ENCODE measurements at places on chromosomes 1 and 21.

- DNase-seq: no peak
These were observed 212.9 kb downstream of the KCNH1 start for GRCh38 chr1:210920716-210921694.

- DNase-seq: no peak
These were observed 7.4 kb downstream of the ETS2 start for GRCh38 chr21:38813143-38813542.

DNA sequence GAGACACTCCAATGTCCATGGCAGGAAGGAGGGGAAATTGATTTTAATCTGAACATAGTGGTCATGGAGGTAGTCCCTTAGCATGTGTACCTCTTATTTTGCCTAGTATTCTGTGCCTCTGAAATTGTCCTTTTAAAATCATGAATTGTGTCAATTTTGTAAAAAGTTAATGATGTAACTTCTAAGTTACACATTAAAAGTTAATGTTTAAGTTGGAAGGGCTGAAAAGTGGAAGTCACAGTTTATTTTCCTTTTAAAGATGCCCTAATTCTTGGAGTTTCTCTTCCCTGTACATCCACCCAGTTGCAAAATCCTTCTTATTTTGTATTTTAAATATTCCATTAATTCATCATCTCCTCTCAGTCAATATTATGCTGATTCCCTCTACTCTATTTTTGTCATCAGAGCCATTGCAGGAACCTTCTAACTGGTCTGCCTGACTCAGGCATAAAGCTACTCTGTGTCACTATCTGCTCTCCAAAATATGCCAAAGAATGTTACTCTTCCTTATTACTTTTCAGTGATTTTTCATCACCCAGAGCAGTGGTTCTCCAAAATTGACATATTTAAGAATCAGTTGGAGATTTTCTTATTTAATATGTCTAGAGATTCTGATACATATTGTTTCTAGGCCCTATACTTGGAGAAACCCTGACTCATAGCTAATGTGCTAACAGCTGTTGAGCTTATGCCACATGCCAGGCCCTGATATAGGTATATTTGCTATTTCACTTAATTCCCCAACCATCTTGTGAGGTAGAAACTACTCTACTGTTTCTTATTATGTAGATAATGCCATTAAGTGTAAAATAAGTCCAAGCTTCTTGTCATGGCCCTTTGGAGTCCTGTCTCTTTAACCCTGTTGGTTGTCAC, 5.1 kb downstream of the HOOK1 start:
- DNase-seq: no peak

GRCh38 chr1:61399199-61399598, 316.8 kb downstream of the NFIA start:
- no peak for DNase-seq

- no peak for DNase-seq
These were observed 47.8 kb upstream of the CCDC190 start for GRCh38 chr1:162908780-162909179.

GRCh38 chr1:197284325-197284724, 16.3 kb downstream of the CRB1 start:
- no peak for DNase-seq

- no peak for DNase-seq
These were observed 55.9 kb downstream of the HHAT start for GRCh38 chr1:210384625-210385024.

- no peak for DNase-seq
These were observed 218.8 kb downstream of the TOMM20 start for GRCh38 chr1:234909851-234910250.

GRCh38 chr1:170321113-170321512, 175.4 kb downstream of the NTMT2 start:
- DNase-seq: no peak

DNA sequence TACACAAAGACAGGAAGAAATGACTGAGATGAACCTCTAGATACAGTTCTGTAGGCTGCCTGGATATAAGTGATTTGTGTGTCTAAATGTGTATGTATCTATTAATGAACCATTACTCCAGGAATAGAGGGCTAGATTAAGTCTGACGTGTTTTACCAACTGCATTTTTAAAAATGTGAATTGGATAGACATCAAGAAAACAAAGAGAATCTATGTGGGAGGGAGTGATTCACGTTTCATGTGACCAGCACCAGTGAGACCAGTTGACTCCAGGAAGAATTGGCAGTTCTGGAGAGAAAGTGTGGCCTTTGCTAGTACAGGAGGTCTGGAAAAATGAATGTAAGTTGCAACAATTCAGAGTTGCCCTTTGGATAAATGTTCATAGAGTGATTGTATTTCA, 53.4 kb upstream of the RGS21 start:
- DNase-seq: no peak

DNA sequence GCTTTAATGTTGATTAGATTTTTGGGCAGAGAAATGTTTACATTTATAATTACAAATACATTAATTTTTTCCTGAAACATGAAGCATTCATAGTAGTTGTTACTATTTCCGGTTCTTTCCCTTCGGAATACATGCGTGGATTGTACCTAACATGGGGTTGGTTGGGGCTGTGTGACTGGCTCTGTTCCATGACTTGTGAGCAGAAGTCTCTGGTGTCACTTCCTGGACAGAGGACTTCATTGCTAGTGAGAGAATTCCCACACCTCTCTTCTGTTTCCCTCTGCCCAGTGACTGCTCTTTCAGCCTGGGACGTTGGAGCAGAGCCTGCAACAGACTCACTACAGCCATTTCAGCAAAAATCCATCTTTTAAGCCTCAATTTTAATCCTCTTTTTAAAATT, 231.4 kb downstream of the GRIK1 start:
- no peak for DNase-seq

- no peak for DNase-seq
These were observed 759 bp downstream of the AHCTF1 start for GRCh38 chr1:246930830-246931548.

GRCh38 chr21:38660333-38661196, 145.2 kb upstream of the ETS2 start:
- no peak for DNase-seq

DNA sequence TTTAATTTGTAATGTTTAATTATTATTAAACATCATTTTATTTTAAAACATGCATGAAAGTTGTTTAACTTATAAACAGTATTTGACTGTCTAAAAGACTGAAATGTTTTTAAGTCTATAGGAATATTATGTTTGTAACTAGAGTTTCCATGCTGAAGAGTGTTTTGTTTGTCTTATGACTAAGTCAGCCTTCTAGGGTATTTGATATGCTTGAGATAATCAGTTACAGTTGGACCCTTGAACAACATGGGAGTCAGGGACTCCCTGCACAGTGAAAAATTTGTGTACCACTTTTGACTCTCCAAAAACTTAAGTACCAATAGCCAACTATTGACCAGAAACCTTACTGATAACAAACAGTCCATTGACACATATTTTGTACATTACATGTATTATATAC, 45.5 kb upstream of the KANK4 start:
- DNase-seq: no peak

GRCh38 chr1:219697682-219698081, 84.8 kb upstream of the ZC3H11B start:
- DNase-seq: no peak

DNA sequence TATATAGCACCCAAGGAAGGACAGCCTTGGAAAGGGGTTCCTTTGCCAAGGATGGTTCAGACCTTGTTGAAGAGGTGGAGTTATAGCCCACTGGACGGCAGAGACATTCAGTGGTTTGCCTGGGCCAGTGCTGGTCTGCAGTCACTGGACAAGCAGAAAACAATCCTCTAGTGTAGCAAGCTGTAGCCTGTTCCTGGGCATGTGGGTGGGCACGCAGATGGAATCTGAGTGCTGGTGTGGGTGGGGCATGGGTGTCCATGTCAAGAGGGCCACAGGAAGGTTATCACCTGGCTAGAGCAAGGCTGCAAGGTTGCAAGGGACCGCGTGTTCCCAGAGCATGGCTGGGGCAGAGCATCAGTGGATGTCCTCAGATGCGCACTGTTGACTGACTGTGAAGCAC, 244.7 kb downstream of the PTPRU start:
- no peak for DNase-seq

DNA sequence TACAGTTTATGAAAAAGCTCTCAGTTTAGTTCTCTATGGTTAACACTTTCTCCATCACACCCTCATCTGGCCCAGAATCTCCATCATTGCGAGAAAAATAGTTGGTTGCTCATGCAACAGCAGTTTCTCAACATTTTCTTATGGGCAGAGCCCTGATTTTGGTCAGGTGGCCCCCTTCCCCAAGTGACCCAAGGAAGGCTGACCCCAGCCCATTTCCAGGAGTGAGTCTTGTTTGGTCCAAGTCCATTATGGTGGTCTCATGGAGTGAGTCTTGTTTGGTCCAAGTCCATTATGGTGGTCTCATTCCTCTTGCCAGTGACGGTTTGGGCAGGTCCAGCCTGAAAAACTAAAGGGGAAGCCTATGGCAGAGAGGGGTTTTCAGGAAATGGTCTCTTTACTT, 1.5 kb upstream of the TRIM62 start:
- DNase-seq: no peak

DNA sequence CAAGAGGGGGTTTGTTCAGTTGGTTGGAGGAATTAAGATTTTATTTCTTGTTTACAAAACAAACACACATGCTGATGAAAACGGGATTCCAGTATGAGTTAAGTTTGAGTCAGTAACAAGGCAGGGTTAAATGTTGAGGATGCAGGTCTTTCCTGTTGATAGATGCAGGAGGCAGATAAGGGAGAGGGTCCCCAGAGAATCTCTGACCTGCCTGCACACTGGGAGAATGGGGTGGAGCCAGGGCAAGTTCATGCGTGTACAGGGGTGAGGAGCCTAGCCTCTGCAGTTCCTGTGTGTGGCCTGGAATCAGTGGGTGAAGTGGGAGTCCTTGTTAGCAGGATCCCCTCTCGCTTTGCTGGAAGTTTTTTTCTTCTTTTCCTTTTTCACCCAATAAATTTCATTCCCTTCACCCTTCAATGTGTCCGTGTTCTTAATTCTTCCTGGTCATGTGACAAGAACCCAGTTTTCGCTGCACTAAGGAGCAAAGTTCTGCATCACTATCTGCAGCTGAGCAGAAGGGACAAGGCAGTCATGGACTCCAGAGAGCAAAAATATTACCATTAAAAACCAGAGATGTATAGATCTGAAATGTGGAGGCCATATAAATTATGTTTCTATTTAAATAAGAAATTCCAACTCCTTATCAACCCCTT, 69.9 kb upstream of the MARK1 start:
- DNase-seq: no peak

DNA sequence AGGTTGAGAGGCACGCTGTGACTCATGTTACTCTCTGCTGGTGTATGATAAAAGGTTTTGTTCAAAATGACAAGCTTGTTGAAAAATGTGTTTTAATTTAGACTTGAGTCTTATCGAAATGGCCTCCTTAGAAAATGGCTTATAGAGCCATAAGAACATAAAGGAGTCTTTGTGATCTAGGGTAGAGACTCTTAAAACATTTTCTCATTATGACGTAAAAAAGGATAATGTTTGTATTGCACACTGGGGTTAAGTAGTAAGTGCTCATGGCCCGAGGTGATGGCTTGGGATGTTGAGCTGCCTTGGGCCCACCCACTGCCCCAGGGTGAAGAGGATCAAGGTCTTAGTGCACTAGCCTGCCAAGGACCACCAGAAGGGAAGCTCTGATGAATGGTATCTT, 117.4 kb downstream of the DISC1 start:
- no peak for DNase-seq

DNA sequence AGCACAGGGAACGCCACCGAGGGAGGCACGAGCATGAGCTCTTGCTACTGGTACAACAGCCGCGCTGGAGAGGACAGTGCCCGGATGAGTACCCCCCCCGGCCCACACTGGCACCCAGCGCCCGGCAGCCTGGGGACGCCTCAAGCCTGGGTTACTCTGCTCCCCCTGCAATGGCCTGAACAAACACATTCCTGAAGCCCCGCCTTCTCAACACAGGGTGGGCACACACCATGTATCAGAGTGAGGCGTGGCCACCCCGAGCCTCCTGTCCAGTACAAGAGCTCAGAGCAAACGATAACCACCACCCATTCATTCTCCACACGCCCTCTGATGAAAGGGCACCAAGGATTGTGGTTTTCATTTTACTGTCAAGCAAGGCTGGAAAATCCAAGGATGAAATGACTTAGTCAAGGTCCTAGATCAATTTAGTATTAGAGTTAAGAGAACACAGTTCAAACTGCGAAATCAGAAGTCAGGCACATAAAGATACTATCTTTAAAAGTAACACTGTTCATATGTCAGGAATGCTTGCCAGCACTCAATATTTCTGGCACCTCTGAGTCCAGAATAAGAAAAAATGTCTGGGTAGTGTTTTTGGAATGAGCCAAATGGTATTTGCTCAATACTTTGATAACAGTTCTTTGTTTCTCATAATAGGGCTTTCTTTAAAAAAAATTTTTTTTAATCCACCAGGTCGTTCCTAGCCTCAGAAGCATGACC, 22.0 kb downstream of the UBE2G2 start:
- DNase-seq: no peak

- no peak for DNase-seq
These were observed 21.6 kb downstream of the ITGB2 start for GRCh38 chr21:44898851-44899767.

GRCh38 chr21:33964706-33965325, 49.2 kb upstream of the ATP5PO start:
- DNase-seq: no peak

DNA sequence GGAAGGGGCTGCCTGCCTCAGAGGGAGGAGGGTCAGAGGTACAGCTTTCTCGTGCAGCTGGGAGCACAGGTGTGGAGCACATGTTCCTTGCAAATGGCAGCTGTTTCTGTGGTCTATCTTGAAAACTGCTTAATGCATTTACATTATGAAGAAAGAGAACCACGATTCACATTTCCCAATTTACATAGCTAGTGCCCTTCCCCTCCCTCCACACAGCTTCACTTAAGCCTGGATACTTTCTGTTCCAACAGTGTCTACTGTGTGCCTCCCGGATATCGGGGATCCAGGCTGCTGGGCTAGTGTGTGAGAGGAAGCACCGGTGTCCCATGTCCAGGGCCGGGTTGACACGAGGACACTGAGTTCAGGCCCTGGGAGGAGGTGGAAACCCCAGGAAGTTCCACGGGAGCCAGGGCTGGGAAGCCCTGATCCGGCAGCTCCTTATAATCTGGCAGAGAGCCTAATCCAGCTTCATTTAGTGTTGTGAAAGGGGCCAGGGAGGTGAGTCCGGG, 31.6 kb downstream of the TMCC2 start:
- no peak for DNase-seq

DNA sequence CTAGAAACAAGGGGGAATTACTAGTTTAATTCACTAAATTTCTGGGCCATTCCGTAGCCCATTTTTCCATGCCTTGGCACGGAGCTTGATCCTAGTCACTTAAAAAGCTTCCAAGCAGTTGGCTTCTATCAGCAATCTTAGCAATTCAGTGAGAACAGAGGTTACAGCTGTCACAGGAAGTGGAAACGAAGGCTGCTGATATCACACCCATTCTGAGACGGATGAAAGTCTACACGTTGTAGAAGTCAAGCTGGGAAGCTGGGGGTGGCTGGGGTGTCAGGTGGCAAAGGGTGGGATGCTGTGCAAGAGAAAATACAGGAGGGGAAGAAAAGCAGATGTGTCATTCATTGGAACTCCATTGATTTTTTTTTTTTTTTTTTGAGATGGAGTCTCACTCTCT, 11.8 kb upstream of the STMN1 start:
- no peak for DNase-seq
